Regular cardiac myocyte (primary cell): ENCODE measurements at places on chromosomes 2 and 18. TPM values are rescaled to one million over a fixed set of nuclear protein-coding genes. Genes with fewer than 3 reads are reported as not detected.

The SERPINB11 gene
- not detected in 2 replicates for total RNA-seq

The CASP8 gene
- 24.0 and 24.2 TPM in 2 replicates for total RNA-seq

The TOGARAM2 gene
- not detected in 2 replicates for total RNA-seq

The GALNT5 gene
- 87.6 and 183 TPM in 2 replicates for total RNA-seq

The ARHGAP25 gene
- 3.4 and 5.6 TPM in 2 replicates for total RNA-seq

The FBXO36 gene
- 1.5 and 2.3 TPM in 2 replicates for total RNA-seq

The FEV gene
- total RNA-seq: not detected in 2 replicates

The SIX3 gene
- not detected in 2 replicates for total RNA-seq

The MOCOS gene
- 2.9 and 4.8 TPM in 2 replicates for total RNA-seq

The TRIM54 gene
- under 0.01 TPM in 1 of 2 replicates, not detected in the other for total RNA-seq

The CENPA gene
- total RNA-seq: 2.0 and 17.4 TPM in 2 replicates

The PIEZO2 gene
- total RNA-seq: 2.9 and 5.1 TPM in 2 replicates

The AOX1 gene
- 54.4 and 96.4 TPM in 2 replicates for total RNA-seq

The DNAJC5G gene
- total RNA-seq: not detected in 2 replicates

The GALNT14 gene
- total RNA-seq: 0.85 and 1.7 TPM in 2 replicates

The RAB27B gene
- total RNA-seq: 5.9 and 16.9 TPM in 2 replicates

The FTCDNL1 gene
- 1.1 and 2.1 TPM in 2 replicates for total RNA-seq

The PREPL gene
- total RNA-seq: 60.0 and 96.1 TPM in 2 replicates

The FABP1 gene
- not detected in 2 replicates for total RNA-seq

The CNDP1 gene
- total RNA-seq: not detected in 2 replicates

The RAB6C gene
- under 0.01 TPM in 1 of 2 replicates, not detected in the other for total RNA-seq

The KIF3C gene
- total RNA-seq: 7.9 and 11.5 TPM in 2 replicates

The CKAP2L gene
- 2.3 and 18.6 TPM in 2 replicates for total RNA-seq

The MAPK4 gene
- not detected in 2 replicates for total RNA-seq

The ALPG gene
- total RNA-seq: not detected in 2 replicates

The SCRN3 gene
- total RNA-seq: 28.2 and 29.3 TPM in 2 replicates

The ARL6IP6 gene
- 18.9 and 32.2 TPM in 2 replicates for total RNA-seq

The MROH2A gene
- total RNA-seq: not detected in 2 replicates

The KRTCAP3 gene
- not detected in 2 replicates for total RNA-seq

The POTEE gene
- total RNA-seq: not detected in 2 replicates

The SLC11A1 gene
- total RNA-seq: 0.19 and 0.28 TPM in 2 replicates

The OTOS gene
- not detected in 2 replicates for total RNA-seq

The C2orf76 gene
- total RNA-seq: 5.6 and 8.6 TPM in 2 replicates

The STAT4 gene
- total RNA-seq: 1.7 and 11.6 TPM in 2 replicates

The CYS1 gene
- total RNA-seq: 0.58 and 1.7 TPM in 2 replicates

The ATP8B1 gene
- 86.8 and 112 TPM in 2 replicates for total RNA-seq

The TMEM17 gene
- 1.5 and 1.7 TPM in 2 replicates for total RNA-seq

The SATB2 gene
- total RNA-seq: 5.2 and 9.9 TPM in 2 replicates

The GKN2 gene
- total RNA-seq: not detected in 2 replicates

The MAPRE3 gene
- total RNA-seq: 2.8 and 2.9 TPM in 2 replicates

The NTSR2 gene
- not detected in 2 replicates for total RNA-seq

The ALLC gene
- total RNA-seq: under 0.01 TPM in 1 of 2 replicates, not detected in the other

The IL1RN gene
- total RNA-seq: under 0.01 and 0.28 TPM in 2 replicates

The SERPINB13 gene
- not detected in 2 replicates for total RNA-seq

The EHBP1 gene
- total RNA-seq: 46.0 and 65.4 TPM in 2 replicates

The CCDC102B gene
- 38.7 and 46.2 TPM in 2 replicates for total RNA-seq

The POU3F3 gene
- 0.19 and 0.28 TPM in 2 replicates for total RNA-seq

The ACTG2 gene
- under 0.01 and 0.19 TPM in 2 replicates for total RNA-seq

The OSBPL6 gene
- total RNA-seq: 0.96 and 1.4 TPM in 2 replicates

The COL6A3 gene
- total RNA-seq: 664 and 1,543 TPM in 2 replicates

The FLACC1 gene
- 0.38 and 1.4 TPM in 2 replicates for total RNA-seq
